Left renal cortex interstitium (tissue), 4 donors: ENCODE measurements at places on chromosomes 5 and 9.

DNA sequence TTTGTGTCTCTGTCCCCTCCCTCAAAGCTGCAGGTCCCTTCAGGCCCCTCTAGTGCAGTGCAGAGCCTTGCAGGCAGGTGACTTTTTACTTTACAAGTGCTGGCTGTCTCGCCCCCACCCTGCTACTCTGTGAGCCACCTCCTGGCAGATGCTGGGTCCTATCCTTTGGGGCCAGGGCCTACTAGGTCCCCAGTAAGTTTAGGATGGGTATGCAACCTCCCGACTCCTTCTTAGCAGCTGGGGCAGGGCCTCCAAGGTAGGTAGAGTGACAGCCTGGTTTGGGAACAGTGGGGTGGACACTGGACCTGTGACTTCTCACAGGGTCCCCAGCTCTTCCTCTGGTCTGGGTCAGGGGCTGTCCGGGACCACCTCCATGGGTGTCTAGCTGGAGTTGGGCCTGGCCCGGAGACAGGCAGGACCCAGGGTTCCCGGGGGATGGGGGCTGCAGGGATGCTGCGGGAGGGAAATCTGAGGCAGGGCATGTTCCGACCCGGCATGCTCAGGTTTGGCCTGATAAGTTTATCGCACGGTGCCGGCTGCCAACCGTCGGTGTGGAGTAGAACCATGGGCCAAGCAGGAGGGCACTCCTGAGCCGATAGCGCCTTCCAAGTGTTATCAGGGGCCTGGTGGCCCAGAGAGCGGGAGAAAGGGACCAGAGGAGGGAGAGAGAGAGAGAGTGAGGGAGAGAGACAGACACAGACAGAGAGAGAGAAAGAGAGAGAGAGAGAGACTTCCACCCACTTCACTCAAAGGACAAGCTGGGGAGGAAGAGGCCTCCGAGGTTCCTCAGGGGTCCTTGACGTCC lies 20.5 kb downstream of the GFI1B start:
- DNase-seq: no peak

DNA sequence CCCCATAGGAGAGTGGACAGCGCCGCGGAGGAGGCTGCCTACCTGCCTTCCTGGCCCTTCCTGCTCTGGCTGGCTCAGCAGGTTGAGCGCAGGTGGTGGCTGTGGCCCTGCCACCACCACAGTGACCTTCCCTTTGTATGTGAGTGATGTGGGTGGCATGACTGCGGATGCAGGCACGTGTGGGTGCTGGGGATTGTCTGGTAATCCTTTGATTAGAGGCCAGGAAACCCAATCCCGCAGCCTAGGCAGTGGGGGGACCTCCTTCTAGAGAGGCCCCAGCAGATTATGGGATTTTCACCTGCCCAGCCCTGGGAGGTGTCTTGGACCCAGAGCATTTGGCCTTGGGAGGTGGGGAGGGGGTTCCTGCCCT lies 16.5 kb downstream of the RXRA start:
- no peak for DNase-seq

GRCh38 chr9:33686942-33687341 lies 108.4 kb upstream of the PRSS3 start:
- DNase-seq: no peak

DNA sequence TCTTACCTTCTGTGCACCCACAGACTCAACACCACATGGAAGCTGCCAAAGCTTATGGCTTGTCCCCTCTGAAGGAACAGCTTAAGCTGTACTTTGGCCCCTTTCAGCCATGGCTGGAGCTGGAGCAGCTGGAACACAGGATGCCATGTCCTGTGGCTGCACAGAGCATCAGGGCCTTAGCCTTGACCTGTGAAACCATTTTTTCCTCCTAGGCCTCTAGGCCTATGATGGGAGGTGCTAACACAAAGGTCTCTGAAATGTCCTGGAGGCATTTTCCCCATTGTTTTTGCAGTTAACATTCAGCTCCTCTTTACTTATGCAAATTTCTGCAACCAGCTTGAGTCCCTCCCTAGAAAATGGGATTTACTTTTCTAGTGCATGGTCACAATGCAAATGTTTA lies 461.4 kb upstream of the TYRP1 start:
- no peak for DNase-seq

DNA sequence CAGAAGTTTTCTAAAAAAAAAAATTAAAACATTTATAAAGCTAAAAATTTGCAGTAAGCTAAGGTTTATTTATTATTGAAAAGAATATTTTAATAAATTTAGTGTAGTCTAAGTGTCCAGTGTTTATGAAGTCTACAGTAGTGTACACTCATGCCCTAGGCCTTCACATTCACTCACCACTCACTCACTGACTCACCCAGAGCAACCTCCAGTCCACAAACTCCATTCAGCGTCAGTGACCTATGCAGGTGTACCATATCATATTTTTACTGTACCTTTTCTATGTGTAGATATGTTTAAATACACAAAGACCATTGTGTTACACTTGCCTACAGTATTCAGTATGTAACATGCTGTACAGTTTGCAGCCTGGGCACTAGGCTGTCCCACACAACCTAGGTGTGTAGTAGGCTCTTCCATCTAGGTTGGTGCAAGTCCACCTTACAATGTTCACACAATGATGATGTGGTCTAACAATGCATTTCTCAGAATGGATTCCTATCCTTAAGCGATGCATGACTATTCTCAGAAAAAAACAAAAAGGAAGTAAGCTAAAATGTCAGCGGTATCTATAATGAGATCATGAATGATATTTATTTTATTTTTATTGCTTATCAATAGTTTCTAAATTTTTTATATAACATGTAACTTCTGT lies 336.7 kb downstream of the AGTPBP1 start:
- DNase-seq: no peak

GRCh38 chr5:145506185-145506850 lies 328.8 kb downstream of the PRELID2 start:
- no peak for DNase-seq

GRCh38 chr5:73950441-73950873 lies 324.5 kb downstream of the ARHGEF28 start:
- no peak for DNase-seq

DNA sequence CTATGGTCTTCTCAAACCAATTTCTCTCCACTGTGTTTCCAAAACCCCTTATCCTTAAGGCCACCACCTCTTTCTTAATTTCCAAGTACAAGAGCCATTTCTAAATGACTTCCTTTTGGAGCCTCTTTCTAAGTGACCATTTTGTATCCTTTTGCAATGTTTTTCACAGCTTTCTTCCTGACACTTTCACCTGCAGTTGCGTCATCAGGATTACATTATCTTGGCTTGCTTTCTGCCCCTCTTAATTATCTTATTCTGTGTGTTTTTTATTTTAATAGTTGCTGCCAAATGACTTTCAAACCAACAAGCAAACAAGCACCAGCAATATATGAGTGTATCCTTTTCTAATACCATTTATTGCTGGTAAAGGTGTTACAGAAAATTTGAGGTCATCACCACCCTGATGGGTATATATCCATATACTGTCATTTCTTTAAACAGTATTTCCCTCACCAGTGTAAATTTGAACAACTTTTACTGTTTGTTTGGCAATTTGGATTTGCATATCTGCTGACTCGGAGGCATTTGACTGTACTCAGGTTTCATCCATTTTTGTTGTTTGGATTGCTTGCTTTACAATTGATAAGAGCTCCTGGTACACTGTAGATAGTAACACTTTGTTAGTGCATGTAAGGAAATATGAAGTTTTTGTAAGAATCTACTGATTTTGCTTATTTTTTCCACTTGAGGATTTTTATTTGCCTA lies 5.4 kb upstream of the ANXA1 start:
- no peak for DNase-seq

DNA sequence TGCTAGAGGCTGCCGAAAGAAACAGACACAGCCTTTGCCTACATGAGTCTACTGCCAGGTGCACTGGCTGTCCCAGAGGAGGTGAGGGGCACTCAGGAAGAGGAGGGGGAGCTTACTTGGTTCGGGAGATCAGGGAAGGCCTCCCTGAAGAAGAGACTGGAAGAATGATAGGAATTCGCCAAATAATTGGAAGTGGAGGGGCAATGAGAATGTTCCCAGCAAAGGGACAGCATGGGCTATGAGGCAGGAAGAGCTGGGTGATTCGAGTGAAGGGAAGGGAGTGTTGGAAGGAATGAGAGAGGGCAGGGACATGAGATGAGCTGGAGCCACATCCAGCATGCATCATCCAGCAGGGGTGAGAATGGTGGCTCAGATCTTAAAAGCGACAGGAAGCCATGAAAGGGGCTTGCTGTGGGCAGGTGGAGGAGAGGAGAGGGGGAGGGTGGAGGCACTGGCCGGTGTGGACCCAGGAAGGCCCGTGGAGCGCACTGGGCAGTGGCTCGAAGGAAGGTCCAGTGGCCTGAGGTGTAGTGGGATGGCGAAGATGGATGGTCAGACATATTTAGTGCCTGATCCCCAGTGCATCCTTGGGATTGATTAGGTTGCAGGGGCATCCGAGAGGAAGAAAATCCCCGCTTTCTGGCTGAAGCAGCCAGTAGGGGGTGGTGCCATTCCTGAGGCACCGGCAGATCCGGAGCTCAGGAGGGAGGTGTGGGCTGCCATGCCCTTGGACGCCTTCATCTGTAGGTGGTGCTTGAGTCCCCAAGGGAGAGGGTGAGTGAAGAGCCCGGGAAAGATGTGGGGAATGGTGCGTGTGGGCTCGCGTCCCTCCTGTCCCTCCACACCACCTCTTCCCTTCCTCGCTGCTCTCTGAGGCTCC lies 53.5 kb upstream of the GARNL3 start:
- no peak for DNase-seq

DNA sequence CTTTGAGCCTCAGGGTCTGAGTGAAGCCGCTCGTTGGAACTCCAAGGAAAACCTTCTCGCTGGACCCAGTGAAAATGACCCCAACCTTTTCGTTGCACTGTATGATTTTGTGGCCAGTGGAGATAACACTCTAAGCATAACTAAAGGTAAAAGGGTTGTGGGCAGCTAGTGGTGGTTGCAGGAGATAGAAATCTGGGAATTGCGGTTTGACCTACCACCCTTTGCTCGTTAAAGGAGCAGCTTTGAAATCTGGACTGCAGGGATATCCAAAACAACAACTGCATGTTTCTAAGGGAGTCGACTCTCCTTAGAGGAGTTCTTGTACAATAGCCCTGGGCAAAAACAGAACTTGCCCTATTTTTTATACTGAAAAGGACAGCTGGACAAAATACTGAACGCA lies 19.0 kb downstream of the ABL1 start:
- no peak for DNase-seq

GRCh38 chr9:91302831-91303230 lies 58.9 kb downstream of the AUH start:
- no peak for DNase-seq

GRCh38 chr9:135764731-135765130 lies 62.7 kb downstream of the KCNT1 start:
- no peak for DNase-seq

- no peak for DNase-seq
Observed at GRCh38 chr9:108072740-108073139, 583.2 kb upstream of the KLF4 start.

- no peak for DNase-seq
Observed at GRCh38 chr5:172187118-172188032, 649 bp downstream of the STK10 start.

DNA sequence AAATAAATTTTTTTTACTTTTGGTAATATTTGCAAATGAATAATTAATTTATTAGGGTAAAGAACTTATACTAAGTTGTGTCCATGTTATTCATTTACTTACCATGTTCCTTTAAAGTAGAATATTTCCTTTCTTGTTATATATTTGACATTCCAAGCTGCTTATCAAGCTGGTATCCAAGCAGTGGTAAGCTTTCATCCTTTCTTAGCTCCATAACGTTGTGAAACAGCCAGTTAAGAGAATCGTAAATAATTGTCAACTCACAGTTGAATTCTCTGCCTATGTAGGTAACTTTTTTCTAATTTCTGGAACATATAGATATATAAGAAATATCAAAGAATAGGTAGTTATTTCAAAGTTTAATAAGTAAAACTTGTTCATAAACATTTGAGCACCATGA lies 36.4 kb downstream of the SLC30A5 start:
- no peak for DNase-seq

- DNase-seq: no peak
Observed at GRCh38 chr5:150987746-150988145, 32.6 kb upstream of the GPX3 start.

- no peak for DNase-seq
Observed at GRCh38 chr5:166074582-166075481, 2216.6 kb upstream of the WWC1 start.

DNA sequence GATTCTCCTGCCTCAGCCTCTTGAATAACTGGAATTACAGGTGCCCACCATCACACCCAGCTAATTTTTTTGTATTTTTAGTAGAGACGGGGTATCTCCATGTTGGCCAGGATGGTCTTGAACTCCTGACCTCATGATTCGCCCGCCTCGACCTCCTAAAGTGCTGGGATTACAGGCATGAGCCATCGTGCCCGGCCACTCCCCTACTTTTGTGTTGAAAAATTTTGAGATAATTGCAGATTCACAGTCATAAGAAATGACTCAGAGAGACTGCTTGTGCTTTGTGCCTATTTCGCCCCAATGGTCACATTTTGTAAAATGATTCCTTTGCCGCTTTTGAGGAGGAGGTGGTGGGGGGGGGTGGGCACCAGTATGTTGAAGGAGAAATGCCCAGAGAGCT lies 48.1 kb upstream of the SH3PXD2B start:
- no peak for DNase-seq

GRCh38 chr9:116496167-116496566 lies 190.9 kb upstream of the TRIM32 start:
- DNase-seq: no peak

- DNase-seq: no peak
Observed at GRCh38 chr9:75147638-75148037, 59.3 kb downstream of the OSTF1 start.

DNA sequence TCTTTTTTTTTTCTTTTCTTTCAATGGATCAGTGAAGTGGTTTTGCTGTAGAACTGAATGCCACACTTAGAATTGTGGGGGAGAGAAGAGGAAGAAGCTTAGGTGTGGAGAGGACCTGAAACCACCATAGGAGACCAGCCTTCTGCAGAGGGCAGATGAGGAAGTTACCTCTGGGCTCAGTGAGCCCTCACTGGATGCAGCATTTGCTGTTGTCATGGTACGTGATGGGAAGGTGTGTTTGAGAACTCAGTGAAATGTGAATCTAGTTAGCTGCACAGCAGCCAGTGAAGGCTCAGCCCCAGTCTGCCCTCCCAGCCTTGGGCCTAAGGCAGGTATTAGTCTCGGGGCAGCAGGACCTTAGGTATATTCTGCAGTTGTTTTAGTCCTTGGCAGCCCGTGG lies 17.5 kb downstream of the CYFIP2 start:
- no peak for DNase-seq

- no peak for DNase-seq
Observed at GRCh38 chr5:6085341-6085860, 292.9 kb downstream of the MED10 start.

GRCh38 chr5:52827815-52828214 lies 40.1 kb downstream of the ITGA1 start:
- no peak for DNase-seq

- DNase-seq: no peak
Observed at GRCh38 chr9:34957492-34958410, at the start of gene PHF24. Gene PHF24 (plus strand): TSS chr9:34958285. CDS start chr9:34971299, 13,014 bp downstream.
